ENCODE measurements at places on chromosomes 13 and 19.

- DNase-seq = peak; percentile 0
Measured at GRCh38 chr13:114102131-114102520, 30.3 kb downstream of the RASA3 start.

- peak; percentile 73 for DNase-seq
Measured at GRCh38 chr13:46295491-46296114, 83.9 kb downstream of the LRRC63 start.

DNA sequence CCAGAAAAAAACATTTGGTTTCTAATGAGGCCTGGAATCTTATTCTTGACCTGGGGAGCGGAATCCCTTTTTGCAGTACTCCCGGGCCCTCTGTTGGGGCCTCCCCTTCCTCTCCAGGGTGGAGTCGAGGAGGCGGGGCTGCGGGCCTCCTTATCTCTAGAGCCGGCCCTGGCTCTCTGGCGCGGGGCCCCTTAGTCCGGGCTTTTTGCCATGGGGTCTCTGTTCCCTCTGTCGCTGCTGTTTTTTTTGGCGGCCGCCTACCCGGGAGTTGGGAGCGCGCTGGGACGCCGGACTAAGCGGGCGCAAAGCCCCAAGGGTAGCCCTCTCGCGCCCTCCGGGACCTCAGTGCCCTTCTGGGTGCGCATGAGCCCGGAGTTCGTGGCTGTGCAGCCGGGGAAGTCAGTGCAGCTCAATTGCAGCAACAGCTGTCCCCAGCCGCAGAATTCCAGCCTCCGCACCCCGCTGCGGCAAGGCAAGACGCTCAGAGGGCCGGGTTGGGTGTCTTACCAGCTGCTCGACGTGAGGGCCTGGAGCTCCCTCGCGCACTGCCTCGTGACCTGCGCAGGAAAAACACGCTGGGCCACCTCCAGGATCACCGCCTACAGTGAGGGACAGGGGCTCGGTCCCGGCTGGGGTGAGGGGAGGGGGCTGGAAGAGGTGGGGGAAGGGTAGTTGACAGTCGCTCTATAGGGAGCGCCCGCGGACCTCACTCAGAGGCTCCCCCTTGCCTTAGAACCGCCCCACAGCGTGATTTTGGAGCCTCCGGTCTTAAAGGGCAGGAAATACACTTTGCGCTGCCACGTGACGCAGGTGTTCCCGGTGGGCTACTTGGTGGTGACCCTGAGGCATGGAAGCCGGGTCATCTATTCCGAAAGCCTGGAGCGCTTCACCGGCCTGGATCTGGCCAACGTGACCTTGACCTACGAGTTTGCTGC lies at the start of gene ICAM4:
ICAM4 (plus strand) TSS at position 153 of the 935 bp plus-strand sequence; CDS start at position 211, 58 bp downstream.
- DNase-seq = peak; percentile 53

DNA sequence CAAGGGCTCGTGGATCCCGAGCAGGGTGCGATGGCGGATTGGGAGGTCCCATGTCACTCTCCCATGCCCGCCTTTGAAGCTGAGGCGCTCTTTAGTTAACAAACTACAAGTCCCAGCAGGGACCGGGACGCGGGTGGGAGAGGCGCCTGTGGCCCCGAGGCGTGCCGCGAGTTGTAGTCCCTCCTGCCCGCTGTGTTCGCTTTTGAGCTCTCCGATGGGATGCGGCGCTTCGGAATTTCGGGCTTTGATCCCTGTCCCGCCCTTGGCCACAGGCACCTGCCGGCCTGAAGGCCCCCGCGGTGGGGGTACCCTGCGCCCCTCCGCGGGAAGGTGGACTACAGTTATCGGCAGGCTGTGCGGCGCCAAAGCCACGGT lies 11.0 kb downstream of the CYTH2 start:
- DNase-seq = peak; percentile 38

GRCh38 chr19:13505164-13505695 lies 1.0 kb downstream of the CACNA1A start:
- DNase-seq = no peak

- DNase-seq = no peak
Measured at GRCh38 chr13:101529422-101529821, 76.9 kb downstream of the ITGBL1 start.

GRCh38 chr19:42052241-42052863 lies 17.7 kb downstream of the GRIK5 start:
- no peak for DNase-seq

DNA sequence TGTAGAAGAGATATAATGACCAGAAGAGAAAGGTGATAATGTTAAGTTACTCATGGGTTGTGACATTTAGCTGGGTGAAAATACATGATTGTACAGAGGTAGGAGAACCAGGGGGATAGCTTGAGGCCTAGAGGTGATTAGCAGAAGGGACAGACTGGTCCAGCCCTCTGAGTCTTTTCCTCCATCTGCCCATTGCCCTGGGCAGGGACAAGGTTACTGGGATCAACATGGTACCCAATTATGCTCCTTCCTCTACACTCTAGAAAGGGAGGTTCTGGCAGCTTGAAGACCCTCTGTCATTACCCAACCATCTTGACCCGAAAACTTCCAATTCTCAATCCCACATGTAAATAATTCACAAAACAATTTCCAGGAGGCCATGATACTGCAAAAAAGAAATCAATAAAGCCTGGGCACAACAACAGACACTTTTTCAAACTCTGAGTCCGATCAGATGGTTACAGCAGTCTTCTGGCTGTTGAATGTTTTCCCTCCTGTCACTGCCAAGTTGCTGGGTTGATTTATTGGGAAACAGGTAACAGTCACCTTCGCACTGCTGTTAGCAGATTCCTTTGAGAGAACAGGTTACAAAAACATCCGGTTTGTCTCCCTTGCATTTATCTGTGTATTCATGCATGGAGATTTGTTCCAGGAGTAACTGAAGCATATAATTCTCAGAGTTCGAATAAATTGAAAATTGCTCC lies 239.1 kb upstream of the HTR2A start:
- no peak for DNase-seq

DNA sequence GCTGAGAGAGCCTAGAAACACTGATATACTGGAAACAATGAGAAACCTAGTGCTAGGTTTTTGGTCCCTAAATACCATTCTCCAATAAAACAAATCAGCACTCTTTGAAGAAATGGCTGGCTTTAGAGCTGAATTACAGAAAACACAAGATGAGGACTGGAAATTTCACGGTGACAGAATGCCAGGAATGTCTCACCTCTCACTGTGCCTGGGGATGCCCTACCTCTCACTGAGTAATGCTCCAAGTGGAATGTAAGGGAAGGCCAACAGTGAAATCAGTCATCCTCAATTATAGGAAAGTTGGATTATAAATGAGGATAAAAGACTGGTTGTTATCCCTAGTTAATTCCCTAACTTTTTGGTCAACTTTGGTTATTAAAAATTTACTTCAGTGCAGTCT lies 259.0 kb downstream of the NALCN start:
- DNase-seq = no peak

GRCh38 chr19:33740811-33741396 lies 55.8 kb upstream of the KCTD15 start:
- no peak for DNase-seq

- DNase-seq = no peak
Measured at GRCh38 chr13:111303559-111303958, 16.9 kb upstream of the TEX29 start.

DNA sequence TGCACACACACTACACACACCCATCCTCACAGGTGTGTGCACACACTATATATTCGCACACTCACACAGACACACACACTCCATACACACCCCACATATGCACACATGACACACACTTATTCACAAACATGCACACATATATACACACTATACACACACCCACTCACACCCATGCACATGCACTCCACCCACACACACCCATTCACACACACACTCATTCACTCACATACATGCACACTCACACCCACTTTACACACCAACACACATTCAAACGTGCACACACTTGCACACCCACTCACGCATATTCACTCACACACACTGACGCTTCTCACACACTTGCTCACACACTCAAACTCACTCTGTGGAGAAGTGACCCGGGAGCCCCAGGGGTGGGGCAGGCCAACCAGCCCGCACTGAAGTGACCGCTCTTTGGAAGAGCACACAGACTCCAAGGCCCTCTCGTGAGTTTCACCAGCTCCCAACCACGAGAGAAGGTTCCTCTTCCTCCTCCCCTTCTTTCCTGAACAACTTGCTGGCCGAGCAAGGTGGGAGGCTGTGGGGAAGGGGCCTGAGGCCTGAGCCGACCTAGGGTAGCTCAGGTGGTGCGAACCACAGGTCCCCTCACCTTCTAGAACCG lies 86.1 kb upstream of the TM9SF2 start:
- DNase-seq = no peak

- DNase-seq = no peak
Measured at GRCh38 chr13:62595976-62596375, 1180.3 kb upstream of the PCDH20 start.

DNA sequence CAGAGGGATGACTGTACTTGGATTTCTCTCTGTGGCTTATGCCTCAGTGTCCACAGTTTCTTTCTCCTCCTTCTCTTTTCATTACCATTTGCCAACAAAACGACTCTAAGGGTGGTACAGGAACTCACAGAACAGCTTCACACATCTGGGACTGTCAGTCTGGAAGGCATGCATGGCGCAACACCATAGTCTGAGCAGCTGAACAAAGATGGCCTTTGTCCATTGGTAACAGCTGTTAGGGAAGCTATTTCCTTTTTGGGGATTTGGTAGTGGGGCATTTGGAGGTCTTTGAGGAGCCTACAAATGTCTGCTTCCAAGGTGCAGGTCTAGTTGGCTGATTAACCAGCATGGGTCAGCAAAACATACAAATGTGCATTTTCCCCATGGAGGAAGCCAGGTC lies 81.4 kb upstream of the PCDH8 start:
- DNase-seq = no peak

- DNase-seq = no peak
Measured at GRCh38 chr13:23865026-23865425, 24.2 kb downstream of the MIPEP start.

DNA sequence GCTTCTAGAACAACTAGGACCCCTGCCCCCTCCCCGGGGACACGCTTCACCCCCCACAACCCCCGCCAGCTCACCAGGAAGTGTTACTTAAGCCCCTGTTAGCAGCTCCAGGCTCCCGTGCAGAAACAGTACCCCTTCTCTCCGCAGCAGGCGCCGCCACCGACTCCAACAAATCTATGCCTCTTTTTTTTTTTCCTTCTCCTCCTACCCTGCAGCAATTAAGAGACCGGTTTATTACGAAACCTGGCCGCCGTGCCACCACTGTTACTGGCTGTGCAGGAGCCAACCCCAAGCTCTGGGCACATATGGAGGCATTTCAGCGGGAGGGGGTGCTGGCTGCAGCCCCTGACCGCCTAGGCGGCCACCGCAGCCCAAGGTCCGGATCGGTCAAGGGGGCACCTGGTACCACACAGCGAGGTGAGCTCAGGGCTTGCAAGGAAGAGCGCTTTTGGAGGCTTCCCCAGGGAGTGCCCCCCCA lies 2.4 kb downstream of the GADD45B start:
- DNase-seq = peak; percentile 58

GRCh38 chr19:48403606-48404005 lies 10.1 kb downstream of the GRIN2D start:
- peak; percentile 64 for DNase-seq

- DNase-seq = no peak
Measured at GRCh38 chr13:21348488-21349120, 110.5 kb downstream of the ZDHHC20 start.

- no peak for DNase-seq
Measured at GRCh38 chr13:57631596-57632275, at the start of gene PCDH17. Gene PCDH17, plus strand, starts transcription at chr13:57631744. Its CDS starts 803 bp downstream, at chr13:57632547.

- no peak for DNase-seq
Measured at GRCh38 chr13:46124967-46125933, 20.4 kb upstream of the CPB2 start.

DNA sequence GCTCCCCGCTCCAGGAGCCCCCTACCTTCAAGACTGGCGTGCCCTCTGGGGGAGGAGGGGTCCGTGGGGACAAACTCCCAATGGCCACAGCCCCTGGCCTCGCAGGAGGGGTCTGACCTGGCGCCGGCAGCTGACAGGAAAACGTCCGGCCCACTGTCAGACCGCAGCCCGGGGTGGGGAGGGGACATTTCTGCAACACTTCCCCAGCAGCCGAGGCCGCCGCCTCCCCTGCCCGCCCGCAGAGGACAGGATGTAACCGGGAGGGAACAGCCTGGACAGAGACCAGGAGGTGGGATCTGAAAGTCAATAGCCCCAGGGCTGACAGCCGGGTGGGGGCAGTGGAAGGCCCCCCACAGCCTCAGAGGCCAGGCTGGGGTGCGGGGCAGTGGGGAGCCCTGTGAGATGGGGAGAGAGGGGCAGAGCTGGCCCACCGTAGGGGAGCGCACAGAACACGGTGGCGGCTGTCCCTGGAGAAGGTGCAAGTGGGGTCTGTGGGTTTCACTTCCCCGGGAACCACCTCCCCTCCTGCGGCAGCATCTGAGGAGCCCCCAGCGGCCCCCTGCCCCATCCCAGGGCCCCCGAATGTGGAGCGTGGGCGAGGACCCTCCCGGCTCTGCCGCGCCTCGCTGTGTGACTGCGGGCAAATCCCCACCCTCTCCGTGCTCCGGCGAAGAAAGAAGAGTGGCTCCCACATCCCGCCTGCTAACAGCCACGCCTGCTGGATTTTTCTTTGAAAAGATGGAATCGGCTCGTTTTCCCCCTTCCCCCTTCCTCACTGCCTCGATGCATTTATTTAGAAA lies at the start of gene PEAK3:
PEAK3 (minus strand) TSS at position 114 of the 800 bp plus-strand sequence. CDS start 1,244 bp downstream, outside the sequence.
- peak; percentile 58 for DNase-seq

DNA sequence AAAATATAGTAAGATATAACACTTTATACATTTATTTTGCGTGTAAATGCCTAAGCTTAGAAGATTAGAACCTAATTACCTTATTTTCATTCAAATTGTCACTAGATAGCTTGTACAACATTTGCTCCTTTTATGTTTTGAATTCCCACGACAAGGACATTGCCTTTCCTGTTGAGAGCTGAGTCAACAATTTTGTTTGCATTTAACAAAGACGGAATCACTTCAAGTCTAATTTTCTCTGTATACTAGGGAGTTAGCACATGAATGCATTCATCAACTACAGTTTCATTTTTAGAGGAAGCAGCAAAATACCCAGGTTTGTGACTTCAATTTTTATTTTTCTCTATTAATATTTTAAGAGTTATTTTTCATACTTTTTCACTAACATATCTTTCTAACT lies 48.7 kb upstream of the PCCA start:
- DNase-seq = no peak

- no peak for DNase-seq
Measured at GRCh38 chr13:94400874-94401273, 78.6 kb downstream of the DCT start.

DNA sequence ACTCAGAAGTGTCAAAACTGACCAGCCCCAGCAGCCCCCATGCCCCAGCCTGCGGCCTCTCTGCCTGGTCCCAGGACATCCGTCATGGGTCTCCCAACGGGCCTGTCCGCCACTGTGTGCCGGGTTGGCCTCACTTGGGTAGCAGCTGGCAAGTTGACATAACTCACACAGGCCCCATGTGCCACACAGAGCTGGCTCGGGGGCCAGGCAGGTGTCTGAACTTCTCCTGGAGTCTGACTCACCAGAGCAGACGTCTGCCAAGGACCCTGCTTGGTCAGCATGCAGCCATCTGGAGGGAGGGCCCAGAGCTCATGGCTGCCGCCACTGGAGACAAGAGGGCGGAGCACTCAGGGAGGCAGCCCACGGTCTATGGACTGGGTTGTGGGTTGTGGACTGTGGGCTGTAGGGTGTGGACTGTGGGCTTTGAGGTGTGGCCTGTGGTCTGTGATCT lies 32.0 kb upstream of the TMEM255B start:
- no peak for DNase-seq

All from CD4-positive, alpha-beta T cell treated with Interferon gamma for 1 hour (primary cell).